Adipocyte (in vitro differentiated cells): ENCODE measurements at places on chromosomes 4 and X.
A peak's percentile ranks its signal among the peaks of the same experiment; 100 is the strongest.

- no peak for DNase-seq
Observed at GRCh38 chrX:147550217-147550616, 361.5 kb upstream of the FMR1 start.

- no peak for DNase-seq
Observed at GRCh38 chr4:113844369-113844768, 82.8 kb upstream of the CAMK2D start.

- DNase-seq = no peak
Observed at GRCh38 chr4:2364654-2365053, 53.8 kb downstream of the ZFYVE28 start.

DNA sequence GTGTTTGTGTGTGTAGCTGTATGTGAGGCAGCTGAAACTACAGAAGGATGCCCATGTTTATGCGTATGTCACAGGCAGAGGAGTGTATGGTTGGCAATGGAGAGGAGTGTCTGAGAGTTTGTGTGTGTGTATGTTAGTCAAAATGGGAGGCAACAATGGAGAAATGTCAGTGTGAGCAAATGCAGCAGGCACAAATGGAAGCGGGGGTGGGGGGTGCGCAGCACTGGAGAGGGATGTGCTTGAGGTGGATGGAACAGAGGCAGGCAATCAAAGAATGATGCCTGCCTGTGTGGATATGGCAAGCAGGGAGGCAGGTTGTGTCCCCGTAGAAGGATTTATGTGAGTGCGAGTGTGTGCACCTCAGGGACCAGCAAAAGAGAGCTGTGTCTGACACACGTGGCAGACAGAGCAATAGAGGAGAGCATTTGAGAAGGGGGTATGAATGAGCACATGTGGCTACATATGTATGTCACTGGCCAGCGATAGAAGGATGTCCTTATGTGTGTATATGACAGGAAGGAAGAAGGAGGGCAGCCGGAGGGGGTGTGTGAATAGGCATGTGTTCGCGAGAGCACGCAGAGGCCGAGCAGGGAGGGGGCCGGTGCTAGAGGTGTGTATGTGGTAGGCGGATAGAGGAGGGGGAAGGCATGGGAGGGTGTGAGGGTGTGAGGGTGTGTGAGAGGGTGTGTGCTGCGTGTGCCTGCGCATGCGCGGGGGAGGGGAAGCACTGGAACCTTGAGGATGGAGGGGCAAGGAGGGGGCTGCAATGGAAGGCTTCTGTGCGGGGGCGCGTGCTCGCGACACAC lies 1.1 kb downstream of the PJA1 start:
- DNase-seq = peak; percentile 52

DNA sequence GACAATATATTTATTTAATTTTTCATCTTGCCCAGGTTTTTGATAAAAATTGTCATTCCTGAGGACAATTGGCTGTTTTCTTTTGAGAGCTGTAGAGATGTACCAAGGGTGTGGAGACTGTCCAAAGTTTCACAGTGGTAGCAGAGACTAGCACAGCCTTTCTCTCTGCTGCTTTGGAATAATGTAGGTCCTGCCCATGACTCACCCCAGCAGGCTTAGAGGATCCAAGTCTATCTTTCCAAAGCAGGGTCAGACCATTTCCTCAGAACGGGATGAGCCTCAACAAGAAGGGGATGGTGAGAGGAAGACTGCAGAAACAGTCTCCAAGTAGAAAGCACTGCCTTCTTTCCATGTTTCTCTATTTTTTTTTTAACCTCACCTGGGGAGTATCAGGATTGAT lies 131.5 kb upstream of the RPL34 start:
- DNase-seq = no peak

- DNase-seq = peak; percentile 79
Observed at GRCh38 chr4:48254381-48255071, 15.1 kb downstream of the TEC start.

DNA sequence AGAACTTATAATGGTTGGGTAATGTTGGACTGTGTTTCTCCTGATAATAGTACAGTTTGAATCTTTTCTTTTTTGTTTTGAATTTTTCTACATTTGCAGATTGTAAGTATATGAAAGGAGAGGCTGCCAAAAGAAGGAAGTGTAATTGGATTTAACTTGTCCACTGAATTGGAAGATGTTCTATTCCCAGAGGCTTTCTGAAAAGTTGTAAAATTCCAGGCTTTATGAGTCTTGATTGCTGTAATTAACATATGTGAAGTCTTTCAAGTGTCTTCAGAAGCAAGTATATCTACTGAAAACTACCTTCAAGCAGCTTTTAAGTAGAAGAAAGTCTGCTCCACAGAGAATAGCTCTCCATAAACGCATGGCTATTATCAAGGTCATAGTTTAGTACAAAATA lies 2456.4 kb downstream of the PCDH7 start:
- no peak for DNase-seq

GRCh38 chr4:27716693-27717430 lies 856.2 kb downstream of the STIM2 start:
- no peak for DNase-seq

DNA sequence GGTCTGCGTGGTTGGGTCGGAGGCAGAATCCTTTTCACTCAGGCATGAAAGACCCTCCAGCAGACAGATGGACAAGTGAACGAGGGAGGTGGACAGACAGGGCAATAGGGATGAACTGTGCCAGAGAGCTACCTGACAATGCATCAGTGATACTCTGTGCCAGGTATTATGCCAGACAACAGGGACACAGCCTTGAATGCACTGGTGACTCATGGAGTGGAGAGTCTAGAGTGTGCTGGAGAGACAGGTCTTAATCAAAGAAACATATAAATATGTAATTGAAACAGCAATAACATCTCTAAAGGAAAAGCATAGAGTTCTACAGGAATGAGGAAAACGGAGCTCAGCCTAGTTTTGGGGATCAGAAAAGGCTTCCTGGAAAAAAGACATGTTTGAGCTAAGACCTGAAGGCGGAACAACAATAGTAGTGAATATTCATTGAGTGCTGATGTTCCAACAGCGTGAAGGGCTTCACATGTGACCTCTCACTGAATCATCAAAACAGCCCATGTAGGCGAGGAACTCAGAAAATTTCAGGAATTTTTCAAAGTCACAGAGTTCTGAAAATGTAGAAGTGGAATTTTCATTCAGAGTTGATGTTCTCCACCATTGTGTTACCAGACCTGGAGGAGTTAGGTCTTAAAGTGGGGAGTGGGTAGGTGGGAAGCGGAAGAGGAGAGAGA lies 20.0 kb upstream of the FGFBP2 start:
- no peak for DNase-seq
